ENCODE measurements at places on chromosomes 7 and 10.

DNA sequence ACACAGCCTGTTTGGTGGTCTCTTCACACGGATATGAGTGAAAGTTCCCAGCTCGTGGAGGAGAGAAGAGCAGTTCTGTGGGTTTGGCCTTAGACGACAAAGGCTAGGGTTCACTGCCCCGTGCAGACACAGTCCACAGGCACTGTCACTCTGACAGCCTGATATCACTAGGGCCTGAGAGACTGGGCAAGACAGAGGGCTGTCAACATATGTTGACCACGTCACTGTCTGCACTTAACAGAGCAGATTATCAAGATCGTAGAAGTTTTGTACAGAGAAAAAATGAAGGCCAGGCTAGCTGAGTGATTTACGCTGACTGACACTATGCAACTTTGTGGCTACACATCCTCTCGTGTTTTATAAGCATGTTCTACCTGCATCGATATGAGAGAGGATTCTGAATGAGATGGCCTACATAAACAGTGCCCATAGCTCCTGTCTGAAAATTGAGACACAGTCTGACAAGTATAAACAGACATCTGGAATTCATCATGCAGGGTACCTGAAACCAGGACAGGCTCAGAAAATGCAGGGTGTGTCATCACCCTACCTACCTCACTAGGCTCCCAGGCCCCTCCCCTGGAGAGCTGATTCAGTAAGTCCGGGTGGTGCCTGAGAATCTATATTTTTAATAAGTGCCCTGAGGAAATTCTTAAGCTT, 120.0 kb downstream of the SGMS1 start:
- DNase-seq = no peak

- no peak for DNase-seq
These were observed 82.0 kb downstream of the TMEM168 start for GRCh38 chr7:112708236-112708635.

DNA sequence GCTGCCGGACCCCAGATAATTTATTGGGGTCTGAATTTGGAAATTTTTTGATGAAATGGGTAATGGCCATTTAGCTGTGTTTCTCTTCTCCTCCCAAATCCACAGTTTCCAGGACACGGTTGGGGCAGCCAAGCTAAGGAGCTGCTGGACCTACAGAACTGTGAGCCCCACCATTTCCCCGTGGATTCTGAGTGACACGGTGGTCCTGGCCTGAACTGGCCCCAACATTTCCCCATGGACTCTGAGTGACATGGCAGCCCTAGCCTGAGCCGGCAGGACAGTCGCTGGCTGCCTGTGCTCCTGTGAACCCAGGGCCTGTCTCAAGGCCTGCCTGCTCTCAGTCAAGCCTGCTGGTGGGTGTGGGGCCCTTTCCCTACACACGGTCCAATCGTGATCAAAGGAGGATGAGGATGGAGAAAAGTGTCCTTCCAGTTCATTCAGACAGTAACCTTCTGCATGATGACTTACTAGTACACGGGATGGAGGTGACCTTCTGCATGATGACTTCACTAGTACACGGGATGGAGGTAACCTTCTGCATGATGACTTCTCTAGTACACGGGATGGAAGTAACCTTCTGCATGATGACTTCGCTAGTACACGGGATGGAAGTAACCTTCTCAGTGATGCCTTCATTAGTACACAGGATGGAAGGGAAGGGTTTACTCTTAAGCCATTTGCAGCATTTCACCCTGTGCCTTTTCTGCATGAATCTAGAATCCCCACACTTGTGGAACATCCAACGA, 359.9 kb downstream of the GLRX3 start:
- DNase-seq = no peak

- no peak for DNase-seq
These were observed 67.7 kb downstream of the ELAPOR2 start for GRCh38 chr7:86991771-86992191.

DNA sequence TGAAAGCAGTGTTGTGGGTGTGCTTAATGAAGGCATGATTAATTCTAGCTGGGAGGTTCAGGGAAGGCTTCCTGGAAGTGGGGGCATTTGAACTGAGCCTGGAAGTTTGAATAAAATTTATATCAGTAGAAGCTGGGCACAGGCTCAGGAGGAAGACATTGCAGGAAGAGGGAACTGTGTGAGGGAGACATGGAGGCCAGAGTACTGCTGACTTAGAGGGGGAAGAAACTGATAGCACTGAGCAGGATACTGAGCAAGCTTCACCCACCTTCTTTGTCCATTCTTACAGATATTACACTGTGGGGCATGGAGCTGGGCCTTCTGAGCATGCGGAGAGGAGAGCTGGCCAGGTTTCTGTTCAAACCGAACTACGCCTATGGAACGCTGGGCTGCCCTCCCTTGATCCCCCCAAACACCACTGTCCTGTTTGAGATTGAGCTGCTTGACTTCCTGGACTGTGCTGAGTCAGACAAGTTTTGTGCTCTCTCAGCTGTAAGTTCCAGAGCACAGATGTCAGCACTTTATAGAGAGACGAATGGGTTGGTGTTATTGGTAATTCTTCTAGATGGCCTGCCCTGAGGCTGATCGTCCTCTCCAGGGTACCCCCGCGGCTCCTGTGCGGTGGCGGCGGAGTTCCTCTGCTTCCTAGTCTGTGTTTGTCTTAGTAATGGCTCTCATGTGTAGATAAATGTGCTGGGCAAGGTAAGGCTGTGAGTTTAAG, 2.1 kb downstream of the FKBP6 start:
- DNase-seq = peak; percentile 70

GRCh38 chr10:51001587-51001986, 72.7 kb upstream of the PRKG1 start:
- DNase-seq = no peak

GRCh38 chr7:158486919-158487318, 100.7 kb downstream of the PTPRN2 start:
- DNase-seq = no peak

Measured in Daoy (cell line).